ENCODE measurements at places on chromosomes 2 and 18. TPM values are rescaled to one million over a fixed set of nuclear protein-coding genes. Genes with fewer than 3 reads are reported as not detected.

The PLEKHH2 gene
- 26.2 TPM for total RNA-seq

The ANKRD30BL gene
- total RNA-seq: not detected

The CNTNAP5 gene
- total RNA-seq: not detected

The POTEI gene
- total RNA-seq: not detected

The SLC23A3 gene
- total RNA-seq: 0.23 TPM

The FASTKD2 gene
- 22.5 TPM for total RNA-seq

The EVX2 gene
- total RNA-seq: 0.11 TPM

The GCG gene
- not detected for total RNA-seq

The MAP3K19 gene
- total RNA-seq: not detected

The CRYGD gene
- not detected for total RNA-seq

DNA sequence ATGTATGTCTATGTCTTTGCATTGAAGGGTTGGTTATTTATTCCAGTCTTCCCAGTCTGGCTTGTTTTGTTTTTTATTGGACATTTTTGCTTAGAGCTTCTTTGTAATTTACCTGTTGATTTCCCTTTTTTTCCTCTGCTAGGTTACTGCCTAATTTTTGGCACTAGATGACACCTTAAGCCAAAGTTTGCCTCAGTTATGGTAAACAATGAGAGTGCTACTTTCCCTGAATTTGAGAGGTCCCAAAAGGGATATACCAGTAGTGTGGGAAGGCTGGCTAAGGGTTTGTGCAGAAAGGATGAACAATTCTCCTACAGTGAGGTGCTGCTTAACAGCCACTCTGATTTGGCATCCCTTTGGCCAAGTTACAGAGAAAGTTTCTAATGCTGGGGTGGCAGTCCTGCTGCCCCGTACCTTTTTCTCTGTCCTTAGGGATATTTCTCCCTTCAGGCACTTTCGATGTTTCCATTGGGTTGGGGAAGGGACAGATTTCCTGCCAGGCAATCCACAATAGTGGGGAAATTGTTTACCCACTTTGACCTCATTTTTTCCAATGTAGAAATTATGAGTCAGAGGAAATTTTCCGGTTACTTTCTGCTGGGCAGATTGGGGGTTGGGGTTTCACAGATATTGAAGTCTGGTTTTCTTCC lies 354.9 kb downstream of the PTPRM start:
- H3K36me3 ChIP-seq: no peaks in the 10 kb centered on the region
- no peak overlapping the region for H3K4me3 ChIP-seq
- peak overlapping the region; percentile 22 for H3K27ac ChIP-seq
- H3K4me1 ChIP-seq: peaks cover 18% of the 10 kb centered on the region
- DNase-seq: no peak

DNA sequence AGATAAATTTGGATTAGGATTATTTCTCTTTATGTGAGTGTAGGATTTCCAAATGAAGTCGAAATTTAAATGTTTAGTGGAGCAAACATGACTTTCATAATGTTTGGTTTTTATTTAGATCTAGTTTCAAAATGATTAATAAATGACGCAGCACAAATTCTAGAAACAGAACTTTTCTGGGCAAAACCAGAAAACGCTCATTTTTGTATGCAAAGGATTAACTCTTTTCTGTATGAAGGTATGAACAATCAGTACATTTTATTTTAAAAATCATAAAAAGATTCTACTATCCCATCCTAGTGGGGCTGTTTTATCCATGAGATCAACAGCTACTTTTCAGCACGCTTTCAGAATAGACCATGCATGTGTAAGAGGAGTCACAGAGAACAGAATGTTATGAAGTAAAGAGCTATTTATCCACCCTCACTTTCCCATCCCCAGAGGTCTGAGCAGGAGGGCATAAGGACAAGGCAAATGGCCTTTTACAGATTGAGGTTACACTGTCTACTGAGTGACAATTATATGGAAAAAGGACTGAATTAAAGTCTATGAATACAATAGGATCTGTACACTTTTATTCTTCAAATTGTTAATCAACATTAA lies 270.8 kb downstream of the ZEB2 start:
- H3K4me1 ChIP-seq: no peaks in the 10 kb centered on the region
- no peak for DNase-seq
- H3K27ac ChIP-seq: no peak overlapping the region
- H3K4me3 ChIP-seq: no peak overlapping the region
- no peaks in the 10 kb centered on the region for H3K36me3 ChIP-seq

DNA sequence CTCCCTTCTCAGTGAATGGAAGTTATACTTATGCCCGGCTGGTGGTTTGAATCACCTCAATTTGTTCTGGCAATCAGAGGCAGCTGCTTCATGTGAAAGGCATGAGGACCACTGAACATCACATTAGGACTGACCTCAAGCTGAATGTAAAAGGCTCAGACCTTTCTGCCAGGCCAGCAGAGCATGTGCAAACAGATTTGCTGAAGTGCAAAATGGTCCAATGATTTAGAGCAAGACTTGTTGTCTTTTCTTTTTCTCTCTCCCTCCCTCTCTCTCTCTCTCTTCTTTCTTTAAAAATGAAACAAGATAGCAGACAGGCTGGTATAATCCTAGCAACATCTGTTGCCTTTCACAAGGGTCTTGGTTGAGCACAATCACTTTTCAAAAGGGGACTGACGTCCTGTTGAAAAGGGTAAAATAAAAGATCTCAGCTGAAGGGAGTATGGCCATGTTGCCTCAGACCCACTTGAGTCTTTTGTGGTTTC lies 13.3 kb upstream of the CDH7 start:
- no peaks in the 10 kb centered on the region for H3K27me3 ChIP-seq
- no peak overlapping the region for H3K4me3 ChIP-seq
- H3K4me1 ChIP-seq: no peaks in the 10 kb centered on the region
- no peaks in the 10 kb centered on the region for H3K36me3 ChIP-seq
- no peak overlapping the region for H3K27ac ChIP-seq
- no peak for DNase-seq

GRCh38 chr2:149606251-149606811 lies 18.8 kb upstream of the MMADHC start:
- no peaks in the 10 kb centered on the region for H3K36me3 ChIP-seq
- no peak overlapping the region for H3K27ac ChIP-seq

- no peak overlapping the region for H3K4me3 ChIP-seq
- H3K36me3 ChIP-seq: no peaks in the 10 kb centered on the region
- H3K27ac ChIP-seq: no peak overlapping the region
- no peaks in the 10 kb centered on the region for H3K27me3 ChIP-seq
- H3K4me1 ChIP-seq: no peaks in the 10 kb centered on the region
- no peak for DNase-seq
Measured at GRCh38 chr2:169397697-169398096, 35.4 kb upstream of the LRP2 start.

- H3K36me3 ChIP-seq: no peaks in the 10 kb centered on the region
- peaks cover 18% of the 10 kb centered on the region for H3K4me1 ChIP-seq
- peak overlapping the region; percentile 59 for H3K27ac ChIP-seq
- H3K4me3 ChIP-seq: peak overlapping the region; percentile 21
Measured at GRCh38 chr2:152499896-152500735, 165.1 kb downstream of the FMNL2 start.

GRCh38 chr18:35683021-35683420 lies 101.5 kb downstream of the GALNT1 start:
- no peak overlapping the region for H3K4me3 ChIP-seq
- no peaks in the 10 kb centered on the region for H3K27me3 ChIP-seq
- no peak overlapping the region for H3K27ac ChIP-seq
- peaks cover 28% of the 10 kb centered on the region for H3K4me1 ChIP-seq
- no peak for DNase-seq

GRCh38 chr2:85667561-85668008 lies 414 bp downstream of the SFTPB start:
- DNase-seq: no peak
- H3K27me3 ChIP-seq: no peaks in the 10 kb centered on the region
- no peak overlapping the region for H3K4me3 ChIP-seq

- H3K4me1 ChIP-seq: peaks cover 21% of the 10 kb centered on the region
- no peak for DNase-seq
- no peak overlapping the region for H3K4me3 ChIP-seq
- H3K36me3 ChIP-seq: peaks cover 37% of the 10 kb centered on the region
- peak overlapping the region; percentile 77 for H3K27ac ChIP-seq
Measured at GRCh38 chr2:25230198-25230947, 62.0 kb upstream of the POMC start.

GRCh38 chr2:84942964-84943421 lies 28.0 kb upstream of the KCMF1 start:
- no peaks in the 10 kb centered on the region for H3K27me3 ChIP-seq
- no peaks in the 10 kb centered on the region for H3K4me1 ChIP-seq
- no peak overlapping the region for H3K4me3 ChIP-seq
- no peaks in the 10 kb centered on the region for H3K36me3 ChIP-seq

DNA sequence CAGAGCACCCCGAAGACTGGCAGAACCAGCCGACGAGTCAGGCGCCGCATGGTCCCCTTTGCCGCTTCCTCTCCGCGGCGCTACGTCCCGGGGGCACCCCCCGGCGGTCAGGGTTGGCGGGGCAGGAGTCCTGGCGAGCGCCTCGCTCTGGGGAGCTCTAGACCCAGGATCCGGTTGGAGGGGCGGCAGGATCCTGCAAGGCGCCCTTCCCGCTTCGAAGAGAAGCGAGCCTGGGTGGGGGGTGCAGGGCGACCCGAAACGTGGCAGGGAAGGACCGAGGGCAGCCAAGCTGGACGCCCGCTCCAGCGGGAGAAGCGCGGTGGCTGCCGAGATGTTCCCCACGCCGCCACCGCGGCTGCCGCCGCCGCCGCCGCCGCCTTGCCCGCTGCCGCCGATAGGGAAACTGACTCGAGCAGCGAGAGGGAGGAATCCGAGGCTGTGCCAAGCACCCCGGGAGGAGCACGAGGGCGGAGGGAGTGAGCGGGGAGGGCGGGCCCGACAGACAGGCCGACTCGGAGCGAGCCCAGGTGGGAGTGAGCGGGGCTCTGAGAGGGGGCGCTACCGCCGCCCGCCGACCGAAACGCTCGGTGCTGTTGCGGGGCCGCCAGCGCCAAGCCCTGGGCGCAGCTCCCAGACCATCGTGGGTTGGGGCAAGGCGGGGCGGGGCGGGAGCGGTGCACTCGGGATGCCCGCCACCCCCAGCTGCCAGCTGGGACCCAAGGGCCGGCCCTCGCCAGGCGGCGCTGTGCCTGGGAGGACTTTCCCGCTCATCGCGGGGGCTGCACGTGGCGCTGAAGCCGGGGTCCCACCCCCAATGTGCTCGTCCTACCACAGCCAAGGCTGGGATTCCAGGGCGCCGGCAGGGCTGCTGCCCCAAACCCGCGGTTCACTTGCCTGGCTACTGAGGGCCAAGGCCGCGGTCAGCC lies at the start of gene GALNT14:
TSS of gene GALNT14 (minus strand) at position 404 of the 926 bp plus-strand sequence. CDS start at position 50, 354 bp downstream.
- H3K4me3 ChIP-seq: peak within 1 kb of the TSS; percentile 54
- H3K27me3 ChIP-seq: peaks cover 26% of the 10 kb centered on the region
- H3K27ac ChIP-seq: no peak within 1 kb of the TSS

GRCh38 chr2:222544661-222545060 lies 111.2 kb downstream of the FARSB start:
- no peak overlapping the region for H3K27ac ChIP-seq
- H3K36me3 ChIP-seq: no peaks in the 10 kb centered on the region

DNA sequence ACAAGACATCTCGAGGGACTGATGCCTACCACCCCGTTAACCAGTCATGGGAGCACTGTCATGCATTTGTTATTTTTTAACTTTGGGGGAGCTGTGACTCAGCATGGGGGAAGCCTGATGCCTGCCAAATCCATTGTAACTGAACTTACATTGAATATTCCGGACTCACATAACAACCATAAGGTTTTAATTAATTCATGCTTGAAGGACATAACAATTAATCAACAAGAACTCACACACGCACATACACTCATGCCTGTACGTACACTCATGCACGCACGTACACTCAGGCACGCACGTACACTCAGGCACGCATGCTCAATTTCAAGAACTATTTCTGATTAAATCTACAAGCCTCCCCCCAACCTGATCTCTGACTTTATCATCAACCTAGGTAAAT lies 1639.1 kb downstream of the SUCLG1 start:
- H3K4me3 ChIP-seq: no peak overlapping the region
- H3K27me3 ChIP-seq: no peaks in the 10 kb centered on the region
- no peaks in the 10 kb centered on the region for H3K4me1 ChIP-seq
- H3K36me3 ChIP-seq: no peaks in the 10 kb centered on the region
- no peak overlapping the region for H3K27ac ChIP-seq

DNA sequence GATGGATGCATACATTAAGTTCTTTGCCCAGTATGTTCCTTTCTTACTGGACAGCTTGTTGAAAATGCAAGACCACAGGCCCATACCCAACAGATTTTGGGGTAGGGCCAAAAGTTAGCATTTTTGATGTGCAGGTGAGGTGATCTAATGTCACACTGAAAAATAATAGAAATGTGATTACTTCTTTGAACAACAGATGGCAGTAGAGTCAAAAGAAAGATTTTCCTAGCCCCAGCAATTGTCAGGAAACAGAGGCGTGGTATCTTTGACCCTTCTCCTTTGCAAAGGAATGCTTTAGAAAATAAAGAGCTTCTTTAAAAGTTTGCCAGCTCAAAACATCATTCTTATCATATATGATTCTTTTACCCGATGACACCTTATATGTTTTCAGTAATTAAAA lies 343.6 kb upstream of the SYT4 start:
- no peak for DNase-seq
- no peaks in the 10 kb centered on the region for H3K36me3 ChIP-seq
- no peaks in the 10 kb centered on the region for H3K4me1 ChIP-seq
- no peaks in the 10 kb centered on the region for H3K27me3 ChIP-seq

- H3K27me3 ChIP-seq: no peaks in the 10 kb centered on the region
- H3K36me3 ChIP-seq: no peaks in the 10 kb centered on the region
- H3K27ac ChIP-seq: no peak overlapping the region
- H3K4me1 ChIP-seq: no peaks in the 10 kb centered on the region
- H3K4me3 ChIP-seq: no peak overlapping the region
- no peak for DNase-seq
Measured at GRCh38 chr2:63763391-63763941, 78.2 kb upstream of the UGP2 start.

GRCh38 chr2:58984731-58985130 lies 743.6 kb upstream of the FANCL start:
- no peak for DNase-seq
- no peak overlapping the region for H3K4me3 ChIP-seq
- no peaks in the 10 kb centered on the region for H3K4me1 ChIP-seq
- H3K27me3 ChIP-seq: no peaks in the 10 kb centered on the region
- no peak overlapping the region for H3K27ac ChIP-seq

GRCh38 chr2:186737732-186738508 lies 44.1 kb downstream of the FAM171B start:
- H3K36me3 ChIP-seq: no peaks in the 10 kb centered on the region
- H3K27ac ChIP-seq: no peak overlapping the region
- DNase-seq: no peak
- H3K4me1 ChIP-seq: no peaks in the 10 kb centered on the region

- peaks cover 6% of the 10 kb centered on the region for H3K4me1 ChIP-seq
- H3K27me3 ChIP-seq: peaks cover 3% of the 10 kb centered on the region
- no peaks in the 10 kb centered on the region for H3K36me3 ChIP-seq
- H3K27ac ChIP-seq: no peak overlapping the region
- DNase-seq: no peak
Measured at GRCh38 chr18:14928396-14928795, 180.4 kb downstream of the ANKRD30B start.

GRCh38 chr2:12884713-12885282 lies 168.1 kb downstream of the TRIB2 start:
- no peaks in the 10 kb centered on the region for H3K27me3 ChIP-seq
- DNase-seq: no peak
- H3K4me1 ChIP-seq: peaks cover 8% of the 10 kb centered on the region
- H3K27ac ChIP-seq: no peak overlapping the region

- no peak overlapping the region for H3K4me3 ChIP-seq
- peak; percentile 81 for DNase-seq
- no peaks in the 10 kb centered on the region for H3K27me3 ChIP-seq
- no peaks in the 10 kb centered on the region for H3K4me1 ChIP-seq
Measured at GRCh38 chr2:75320898-75321598, 121.7 kb upstream of the TACR1 start.
